IPS DF 6.9 (cell line): ENCODE measurements at places on chromosomes 1 and 21.

- no peak overlapping the region for H3K27ac ChIP-seq
- no peak overlapping the region for H3K4me3 ChIP-seq
- DNase-seq: no peak
- no peaks in the 10 kb centered on the region for H3K4me1 ChIP-seq
These were observed 50.2 kb upstream of the NUF2 start for GRCh38 chr1:163271535-163271934.

- H3K4me3 ChIP-seq: no peak overlapping the region
- H3K27me3 ChIP-seq: no peaks in the 10 kb centered on the region
- DNase-seq: no peak
- H3K27ac ChIP-seq: no peak overlapping the region
- H3K36me3 ChIP-seq: no peaks in the 10 kb centered on the region
These were observed 12.1 kb upstream of the GBP6 start for GRCh38 chr1:89351597-89352311.

DNA sequence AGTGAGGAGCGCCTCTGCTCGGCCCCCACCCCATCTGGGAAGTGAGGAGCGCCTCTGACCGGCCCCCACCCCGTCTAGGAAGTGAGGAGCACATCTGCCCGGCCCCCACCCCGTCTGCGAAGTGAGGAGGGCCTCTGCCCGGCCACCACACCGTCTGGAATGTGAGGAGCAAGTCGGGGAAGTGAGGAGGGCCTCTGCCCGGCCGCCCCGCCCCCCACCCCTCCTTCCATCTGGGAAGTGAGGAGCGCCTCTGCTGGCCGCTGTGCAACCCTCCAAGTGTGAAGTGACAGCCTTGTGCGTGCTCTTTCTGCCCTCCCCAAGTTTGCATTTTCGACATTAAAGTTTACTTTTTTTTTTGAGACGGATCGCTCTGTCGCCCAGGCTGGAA, 5.1 kb upstream of the ZZZ3 start:
- no peaks in the 10 kb centered on the region for H3K36me3 ChIP-seq
- no peaks in the 10 kb centered on the region for H3K4me1 ChIP-seq
- DNase-seq: no peak
- H3K27ac ChIP-seq: no peak overlapping the region
- peak overlapping the region; percentile 21; the same call in 1 of the 2 replicates for H3K4me3 ChIP-seq

DNA sequence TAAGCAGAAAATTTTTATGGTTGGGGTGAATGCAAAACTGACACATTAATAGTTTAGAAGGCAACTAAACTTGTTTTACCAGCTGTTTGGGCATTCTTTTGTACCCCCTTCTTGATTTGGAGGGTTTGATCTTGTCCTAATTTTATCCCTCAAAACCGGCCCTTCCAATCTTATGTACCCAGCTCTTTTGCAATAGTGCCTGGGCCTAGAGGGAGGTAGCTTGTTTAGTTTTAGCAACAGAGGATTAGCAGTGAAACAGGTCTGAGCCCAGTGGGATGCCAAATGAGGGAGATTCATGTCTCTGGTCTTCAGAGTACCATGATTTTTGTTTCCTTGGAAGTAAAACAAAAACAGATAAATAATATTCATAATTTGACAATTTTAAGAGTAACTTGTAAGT, 45.1 kb downstream of the CRP start:
- no peak overlapping the region for H3K27ac ChIP-seq
- no peaks in the 10 kb centered on the region for H3K4me1 ChIP-seq
- no peaks in the 10 kb centered on the region for H3K36me3 ChIP-seq
- no peak overlapping the region for H3K4me3 ChIP-seq
- H3K27me3 ChIP-seq: no peaks in the 10 kb centered on the region

DNA sequence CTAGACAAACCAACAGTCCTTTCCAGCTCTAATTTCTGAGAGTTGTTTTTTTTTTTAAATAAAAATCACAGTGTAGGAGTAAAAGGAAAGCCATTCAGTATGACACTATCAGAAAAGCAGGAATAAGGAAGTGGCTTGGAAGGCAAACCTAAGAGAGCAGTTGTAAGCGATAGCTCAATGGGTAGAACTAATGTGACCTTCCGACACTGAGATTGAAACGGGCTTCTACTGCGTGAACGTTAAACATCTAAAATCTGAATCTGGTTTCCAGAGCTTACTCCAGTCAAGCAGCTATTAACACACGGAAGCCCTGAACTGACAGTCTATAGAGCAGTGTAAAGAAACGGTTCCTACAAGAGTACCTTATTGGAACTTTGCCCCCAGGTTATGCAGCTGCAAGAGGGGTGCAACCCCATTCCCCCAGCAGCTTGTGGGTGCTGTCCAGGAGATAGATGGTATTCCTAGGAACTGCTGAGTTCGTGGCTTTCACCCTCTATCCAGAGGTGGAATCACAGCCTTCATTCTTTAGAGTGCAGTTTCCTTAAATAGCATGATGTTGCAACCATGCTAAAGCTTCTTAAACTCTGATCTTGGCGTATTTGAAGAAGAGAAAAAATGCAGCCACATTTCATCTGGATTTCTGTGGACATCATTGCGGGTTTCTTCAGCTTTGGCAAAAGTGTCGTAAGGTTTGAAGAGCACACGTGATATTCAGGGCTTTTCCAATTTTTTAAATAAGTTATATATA, 3.3 kb upstream of the IRF2BP2 start:
- no peak overlapping the region for H3K27ac ChIP-seq
- no peaks in the 10 kb centered on the region for H3K36me3 ChIP-seq
- DNase-seq: no peak
- H3K4me1 ChIP-seq: peaks cover 6% of the 10 kb centered on the region

DNA sequence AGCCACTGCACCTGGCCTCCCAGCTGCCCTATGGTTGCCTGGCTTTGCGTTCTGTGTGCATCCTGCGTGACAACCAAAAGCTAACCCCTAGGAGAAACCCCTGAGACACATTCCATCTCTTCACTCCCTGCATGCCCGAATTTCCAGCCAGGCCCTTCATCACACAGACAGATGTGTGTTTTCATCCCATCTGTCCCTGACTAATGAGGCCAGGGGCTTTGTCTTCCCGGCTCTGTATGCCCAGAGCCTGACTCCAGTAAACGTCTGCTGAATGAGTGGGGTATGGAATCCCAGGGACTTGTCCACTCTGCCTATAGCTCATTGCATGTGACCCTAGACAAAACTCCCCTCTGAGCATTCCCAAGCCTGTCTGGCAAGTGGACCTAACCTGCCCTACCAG, 9.6 kb downstream of the ESPN start:
- no peaks in the 10 kb centered on the region for H3K27me3 ChIP-seq
- no peak overlapping the region for H3K4me3 ChIP-seq
- H3K27ac ChIP-seq: no peak overlapping the region
- H3K4me1 ChIP-seq: peaks cover 6% of the 10 kb centered on the region
- H3K36me3 ChIP-seq: no peaks in the 10 kb centered on the region

DNA sequence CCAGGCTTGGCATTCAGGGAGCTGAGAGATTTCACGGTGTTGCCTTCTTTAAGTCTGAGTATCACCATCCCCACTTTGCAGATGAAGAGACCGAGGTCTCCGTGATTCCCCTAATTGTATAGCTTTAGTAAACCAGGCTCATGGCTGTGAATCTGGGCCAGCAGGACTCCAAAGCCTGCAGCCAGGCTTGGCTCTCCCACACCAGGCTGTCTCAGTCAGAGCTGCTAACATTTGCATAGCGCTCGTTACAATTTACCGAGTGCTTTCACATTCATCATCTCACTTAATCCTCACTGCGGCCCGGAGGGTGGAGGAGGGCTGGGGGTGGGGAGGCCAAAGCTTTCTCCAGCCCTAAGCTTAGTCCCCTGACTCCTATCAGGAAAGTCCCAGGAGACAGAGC, 11.7 kb downstream of the C1orf94 start:
- H3K4me1 ChIP-seq: peaks cover 8% of the 10 kb centered on the region
- no peaks in the 10 kb centered on the region for H3K36me3 ChIP-seq
- DNase-seq: peak; percentile 63
- H3K27me3 ChIP-seq: no peaks in the 10 kb centered on the region
- H3K4me3 ChIP-seq: no peak overlapping the region
- no peak overlapping the region for H3K27ac ChIP-seq

DNA sequence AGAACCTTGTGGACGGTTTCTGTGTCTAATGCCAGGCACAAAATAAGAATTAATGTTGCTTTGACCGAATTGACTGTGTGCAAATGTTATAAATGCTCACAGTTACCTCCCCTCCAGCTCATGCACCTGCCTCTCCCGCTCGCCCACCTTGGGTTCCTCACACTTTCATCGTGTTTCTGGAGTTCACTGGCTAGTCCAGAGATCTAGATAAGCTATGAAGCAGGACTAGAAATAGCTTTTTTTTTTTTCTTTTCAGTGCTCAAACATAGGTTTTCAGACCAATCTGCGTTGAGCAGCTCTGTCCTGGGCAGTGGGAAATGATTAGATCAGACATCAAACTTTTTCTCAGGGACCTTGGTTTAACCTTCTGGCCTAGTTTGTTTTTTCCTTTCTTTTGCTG, 11.1 kb downstream of the TENT5C start:
- no peak overlapping the region for H3K27ac ChIP-seq
- no peaks in the 10 kb centered on the region for H3K4me1 ChIP-seq
- DNase-seq: no peak
- no peak overlapping the region for H3K4me3 ChIP-seq

GRCh38 chr1:21064057-21064456, 112.6 kb downstream of the EIF4G3 start:
- H3K36me3 ChIP-seq: no peaks in the 10 kb centered on the region
- H3K4me3 ChIP-seq: no peak overlapping the region
- no peak for DNase-seq
- H3K4me1 ChIP-seq: no peaks in the 10 kb centered on the region
- H3K27ac ChIP-seq: no peak overlapping the region
- no peaks in the 10 kb centered on the region for H3K27me3 ChIP-seq

GRCh38 chr1:145887631-145888030, 2.0 kb upstream of the ANKRD35 start:
- no peaks in the 10 kb centered on the region; the same call in 1 of the 2 replicates for H3K27me3 ChIP-seq
- H3K4me1 ChIP-seq: no peaks in the 10 kb centered on the region; the same call in 1 of the 2 replicates
- H3K36me3 ChIP-seq: no peaks in the 10 kb centered on the region
- DNase-seq: no peak

- H3K4me1 ChIP-seq: no peaks in the 10 kb centered on the region
- no peaks in the 10 kb centered on the region for H3K36me3 ChIP-seq
- DNase-seq: no peak
- no peaks in the 10 kb centered on the region for H3K27me3 ChIP-seq
These were observed 207.8 kb upstream of the NRIP1 start for GRCh38 chr21:15272591-15272990.

DNA sequence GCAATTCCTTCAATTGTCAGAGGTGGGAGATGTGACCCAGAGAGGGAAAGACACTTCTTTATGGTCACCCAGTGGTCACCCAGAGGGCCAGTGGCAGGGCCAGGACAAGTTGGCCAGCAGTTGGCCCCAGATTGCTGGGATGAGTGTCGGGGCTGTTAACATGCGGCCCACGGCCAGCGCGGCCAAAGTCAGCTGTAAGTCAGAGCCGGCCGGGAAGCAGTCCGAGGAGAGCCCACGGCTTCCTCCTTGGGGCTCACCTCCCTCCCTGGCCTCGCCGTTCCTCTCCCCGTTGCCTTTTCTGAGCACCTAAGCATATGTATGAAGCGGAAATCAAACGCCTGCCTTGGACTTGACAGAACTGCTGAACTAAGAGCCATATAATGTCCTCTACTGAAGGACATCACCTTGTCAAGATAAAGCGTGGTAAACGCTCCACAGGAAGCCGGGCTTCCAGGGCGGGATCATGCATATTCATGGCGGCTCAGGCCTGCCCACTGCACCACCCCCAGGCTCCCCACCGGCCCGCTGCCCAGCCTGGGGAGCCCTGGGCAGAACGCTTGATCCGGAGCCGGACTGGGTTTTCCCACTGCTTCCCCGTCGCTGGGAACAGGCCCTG, 245.4 kb upstream of the POU3F1 start:
- no peak overlapping the region for H3K27ac ChIP-seq
- no peaks in the 10 kb centered on the region for H3K36me3 ChIP-seq
- peaks cover 3% of the 10 kb centered on the region for H3K4me1 ChIP-seq
- H3K27me3 ChIP-seq: no peaks in the 10 kb centered on the region; the same call in 1 of the 2 replicates
- no peak overlapping the region for H3K4me3 ChIP-seq

- H3K36me3 ChIP-seq: no peaks in the 10 kb centered on the region; the same call in 1 of the 2 replicates
- DNase-seq: no peak
These were observed 8.7 kb downstream of the ACAP3 start for GRCh38 chr1:1298861-1299685.

DNA sequence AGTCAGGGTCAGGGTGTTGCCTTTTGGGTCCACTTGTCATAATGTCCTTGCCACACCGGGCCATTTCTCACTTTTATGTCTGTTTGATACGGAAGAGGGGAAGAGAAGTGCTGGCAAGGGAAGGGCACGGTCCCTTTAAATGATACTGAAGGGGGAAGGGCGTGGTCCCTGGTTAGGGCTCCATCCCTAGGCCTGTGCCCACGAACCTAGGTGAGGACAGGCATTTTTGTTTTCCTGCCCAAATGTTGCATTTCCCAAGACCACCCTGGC, 25.2 kb downstream of the B3GALT5 start:
- DNase-seq: no peak
- H3K4me3 ChIP-seq: no peak overlapping the region
- no peaks in the 10 kb centered on the region for H3K36me3 ChIP-seq
- H3K4me1 ChIP-seq: peaks cover 13% of the 10 kb centered on the region

DNA sequence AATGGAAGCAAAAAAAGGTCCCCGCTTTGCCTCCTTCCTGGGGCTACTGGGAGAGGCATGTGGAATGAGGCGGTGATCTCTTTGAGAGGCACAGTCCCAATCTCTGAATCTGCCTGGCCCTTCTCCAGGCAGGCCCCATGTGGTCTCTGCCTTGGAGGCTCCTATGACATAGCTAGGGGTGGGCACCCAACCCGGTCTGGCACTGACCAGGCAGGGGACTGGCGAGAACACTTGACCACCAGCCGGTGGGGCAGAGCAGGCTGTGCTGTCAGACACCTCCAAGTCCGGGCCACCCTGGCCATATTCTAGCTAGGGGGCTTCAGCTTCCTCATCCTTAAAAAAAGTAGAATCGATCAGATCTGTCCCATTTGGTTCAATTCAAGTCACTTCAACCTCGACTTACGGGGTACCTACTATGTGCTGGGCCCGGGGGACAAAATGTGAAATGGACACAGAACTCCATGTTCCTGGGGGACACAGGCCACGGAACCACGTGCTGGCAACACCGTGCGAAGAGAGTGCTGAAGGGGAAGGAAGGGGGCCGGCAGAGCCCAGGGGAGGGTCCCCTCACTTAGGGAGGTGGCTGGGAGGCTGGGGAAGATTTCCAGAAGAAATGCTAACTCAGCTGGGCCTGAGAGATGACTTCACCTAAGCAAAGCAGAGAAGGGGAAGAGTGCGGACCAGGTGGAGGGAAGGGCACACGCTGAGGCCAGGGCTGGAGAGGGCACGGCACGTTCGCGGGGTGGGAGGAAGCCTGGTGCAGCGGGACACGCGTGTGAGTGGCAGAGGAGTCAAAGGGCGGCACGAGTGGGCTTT, 33.3 kb downstream of the HSPG2 start:
- no peaks in the 10 kb centered on the region for H3K27me3 ChIP-seq
- no peak overlapping the region for H3K4me3 ChIP-seq
- no peak overlapping the region for H3K27ac ChIP-seq
- H3K4me1 ChIP-seq: no peaks in the 10 kb centered on the region
- H3K36me3 ChIP-seq: no peaks in the 10 kb centered on the region
- no peak for DNase-seq
